ENCODE measurements at places on chromosomes 13 and 19.
A peak's percentile ranks its signal among the peaks of the same experiment; 100 is the strongest.

GRCh38 chr19:11050323-11051114 lies 38.7 kb upstream of the LDLR start:
- DNase-seq = no peak

GRCh38 chr13:94928127-94928775 lies 215.9 kb upstream of the SOX21 start:
- no peak for DNase-seq

DNA sequence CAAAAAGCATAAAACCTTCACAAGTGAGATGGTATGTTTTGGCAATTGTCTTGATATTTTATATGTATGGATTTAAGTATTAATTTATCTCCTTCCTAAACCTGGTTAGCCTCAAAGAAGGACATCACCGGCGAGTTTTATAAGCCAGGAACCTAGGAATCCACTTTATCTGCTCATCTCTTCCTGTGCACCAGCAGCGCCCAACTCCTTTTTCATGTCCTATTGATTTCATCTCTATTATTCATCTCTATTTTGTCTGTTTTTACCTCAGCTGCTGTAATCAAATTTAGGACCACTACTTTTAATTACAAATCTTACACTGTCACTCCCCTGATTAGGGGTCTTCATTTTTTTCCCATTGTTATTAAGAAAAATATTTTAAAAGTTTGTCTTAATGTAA lies 286.4 kb downstream of the DACH1 start:
- DNase-seq = no peak

DNA sequence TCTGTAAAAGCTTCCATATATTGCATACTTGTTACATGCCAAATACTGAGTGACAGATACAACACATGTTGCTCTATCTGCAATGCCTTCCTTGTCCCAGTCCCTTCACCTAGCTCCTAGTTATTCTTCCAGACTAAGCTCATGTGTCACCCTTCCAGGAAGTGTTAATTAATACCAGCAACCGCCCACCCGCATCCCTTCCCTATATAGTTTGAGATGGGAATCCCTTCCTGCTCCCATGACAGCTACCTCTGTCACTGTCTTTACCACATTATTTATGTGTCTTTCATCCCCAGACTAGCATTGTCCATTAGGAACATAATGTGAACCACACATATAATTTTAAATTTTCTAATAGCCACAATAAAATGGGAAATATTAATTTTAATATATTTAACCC lies 49.5 kb upstream of the FRY start:
- no peak for DNase-seq

DNA sequence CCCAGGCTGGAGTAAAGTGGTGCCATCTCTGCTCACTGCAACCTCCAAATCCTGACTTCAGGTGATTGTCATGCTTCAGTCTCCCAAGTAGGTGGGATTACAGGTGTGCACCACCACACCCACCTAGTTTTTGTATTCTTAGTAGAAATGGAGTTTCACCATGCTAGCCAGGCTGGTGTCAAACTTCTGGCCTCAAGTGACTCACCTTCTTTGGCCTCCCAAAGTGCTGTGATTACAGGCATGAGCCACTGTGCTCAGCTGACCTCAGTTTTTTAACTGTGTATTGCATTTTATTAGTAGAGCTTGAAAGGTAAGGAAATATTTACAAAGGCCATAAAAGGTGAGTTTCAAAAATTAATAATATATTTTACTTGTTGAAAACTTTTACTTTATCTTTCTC lies 2.3 kb downstream of the ZNF726 start:
- no peak for DNase-seq

GRCh38 chr13:112431734-112432133 lies 55.6 kb downstream of the SPACA7 start:
- DNase-seq = no peak

GRCh38 chr19:34431681-34432402 lies 3.7 kb downstream of the UBA2 start:
- no peak for DNase-seq

DNA sequence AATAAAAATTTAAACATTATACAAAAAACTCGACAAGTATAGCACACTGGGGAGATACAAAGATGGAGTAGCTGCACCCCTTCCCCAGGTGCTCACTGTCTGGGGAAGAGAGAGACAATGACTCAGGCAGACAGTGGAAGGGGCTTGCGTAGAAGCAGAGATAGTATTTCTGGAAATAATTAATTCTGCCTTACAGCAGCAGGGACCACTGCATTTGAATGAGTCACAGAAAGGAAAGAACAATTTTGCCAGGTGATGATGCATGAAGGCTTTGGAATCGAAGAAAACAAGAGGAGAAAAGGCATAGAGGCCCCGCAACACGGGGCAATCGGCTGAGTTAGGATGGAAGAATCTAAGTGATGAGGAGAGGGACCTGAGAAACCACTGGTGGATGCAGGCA lies 447.4 kb downstream of the EFNB2 start:
- no peak for DNase-seq

GRCh38 chr19:17234911-17235299 lies 8.9 kb downstream of the OCEL1 start:
- DNase-seq = peak; percentile 64

DNA sequence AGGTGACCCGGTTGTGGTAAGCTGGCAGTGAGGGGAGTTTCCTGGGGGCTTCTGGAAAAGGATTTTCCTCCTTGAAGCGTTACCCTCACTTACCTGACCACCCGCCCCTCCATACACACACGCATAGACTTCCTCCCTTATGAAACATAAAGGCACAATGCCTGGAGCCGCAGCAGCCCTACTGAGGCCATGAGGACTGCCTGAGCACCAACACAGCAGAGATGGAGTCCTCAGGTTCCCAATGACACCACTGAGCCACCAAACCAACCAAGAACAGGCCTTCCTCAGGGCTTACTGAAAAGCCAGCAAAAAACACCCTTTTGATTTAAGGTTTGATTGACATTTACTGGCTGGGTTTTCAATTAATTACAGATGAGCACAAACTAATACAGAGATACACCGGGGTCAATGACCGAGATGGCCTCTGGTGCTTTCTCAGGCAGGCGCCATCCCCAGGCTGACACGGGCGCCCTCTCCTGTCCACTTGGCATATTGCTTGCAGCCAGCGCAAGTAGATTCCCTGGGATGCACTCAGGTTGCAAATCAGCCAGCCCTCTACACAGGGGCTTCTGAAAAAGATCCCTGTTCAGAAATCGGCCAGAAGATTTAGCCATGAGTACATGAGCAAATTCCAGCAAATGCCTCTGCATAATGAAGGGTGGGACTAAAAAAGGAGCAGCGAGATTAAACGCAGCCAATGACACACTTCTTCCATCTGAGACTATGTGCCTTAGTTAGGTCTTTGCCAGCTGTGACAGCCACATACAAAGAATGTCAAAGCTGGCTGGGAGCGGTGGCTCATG lies 14.8 kb downstream of the OPA3 start:
- DNase-seq = no peak

GRCh38 chr13:27919934-27920676 lies at the start of gene PDX1:
Gene PDX1 (plus strand): TSS chr13:27920000. CDS start chr13:27920139, 139 bp downstream.
- no peak for DNase-seq

DNA sequence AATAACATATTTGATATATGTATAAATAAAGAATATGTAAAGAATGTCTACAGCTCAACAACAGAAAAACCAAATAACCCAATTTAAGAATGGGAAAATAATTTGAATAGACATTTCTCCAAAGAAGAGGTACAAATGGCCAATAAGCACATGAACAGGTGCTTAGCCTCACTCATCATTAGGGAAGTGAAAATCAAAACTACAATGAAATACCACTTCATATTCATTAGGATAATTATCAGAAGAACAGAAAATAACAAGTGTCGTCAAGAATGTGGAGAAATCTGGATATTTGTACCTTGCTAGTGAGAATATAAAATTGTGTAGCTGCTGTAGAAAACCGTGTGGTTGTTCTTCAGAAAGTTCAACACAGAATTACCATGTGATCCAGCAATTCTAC lies 8.4 kb upstream of the SUPT20H start:
- DNase-seq = no peak

GRCh38 chr13:99467764-99468163 lies 33.5 kb upstream of the TM9SF2 start:
- DNase-seq = no peak

DNA sequence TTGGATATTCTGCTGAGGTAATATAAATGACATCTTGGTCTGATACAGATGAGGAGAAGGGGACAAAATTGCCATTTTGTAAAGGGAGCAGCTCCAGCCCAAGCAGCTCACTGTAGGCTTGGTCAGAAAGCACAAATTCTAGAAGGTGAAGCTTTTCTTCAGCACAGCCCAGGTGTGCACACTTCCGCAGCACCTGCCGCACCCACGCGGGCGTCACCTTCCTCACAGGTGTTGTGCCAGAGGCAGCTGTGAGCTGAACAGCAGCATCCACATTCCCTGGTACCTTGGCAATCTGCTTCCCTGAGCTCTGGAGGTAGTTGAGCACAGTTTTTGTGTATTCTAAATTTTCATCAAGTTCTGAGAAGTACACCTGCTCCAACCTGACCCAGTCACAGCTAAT lies 79.0 kb downstream of the SACS start:
- no peak for DNase-seq

DNA sequence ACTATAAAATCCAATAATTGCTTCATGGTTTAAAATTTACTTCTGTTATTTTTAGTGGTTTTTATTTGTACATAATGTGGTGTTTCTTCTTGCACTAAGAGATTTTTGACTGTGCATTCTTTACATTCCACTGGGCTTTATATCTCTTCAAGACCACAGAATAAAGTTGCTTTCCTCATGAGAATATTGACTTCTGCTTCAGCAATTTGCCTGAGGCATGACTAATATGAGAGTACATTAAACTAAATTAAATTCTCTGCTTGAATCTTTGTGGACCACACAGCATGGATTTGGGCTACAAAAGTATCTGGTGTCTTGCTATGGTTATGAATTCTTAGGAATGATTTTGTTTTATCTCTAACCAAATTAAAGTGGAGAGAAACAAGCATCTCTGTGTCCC lies 1463.4 kb upstream of the PCDH20 start:
- DNase-seq = no peak

- DNase-seq = no peak
Observed at GRCh38 chr13:49185264-49185663, 34.9 kb upstream of the MLNR start.

DNA sequence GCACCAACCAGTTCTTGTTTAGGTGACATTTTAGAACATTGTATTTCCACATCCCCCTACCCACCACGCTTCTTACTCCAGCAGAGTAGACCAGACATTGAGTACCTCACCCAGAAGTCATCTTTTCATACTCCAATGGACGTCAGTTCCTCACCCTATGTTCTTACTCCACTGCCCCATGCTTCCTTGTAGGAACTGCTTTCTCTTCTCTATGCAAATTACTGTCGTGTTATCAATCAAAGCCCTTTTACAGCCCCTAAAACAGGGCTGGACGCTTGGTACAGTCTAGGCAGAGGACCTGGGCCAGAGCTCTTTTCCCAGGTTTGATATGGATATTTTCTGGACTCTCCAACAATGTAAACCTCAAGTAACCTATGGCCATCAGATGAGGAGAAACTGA lies 58.2 kb downstream of the USP12 start:
- DNase-seq = no peak

DNA sequence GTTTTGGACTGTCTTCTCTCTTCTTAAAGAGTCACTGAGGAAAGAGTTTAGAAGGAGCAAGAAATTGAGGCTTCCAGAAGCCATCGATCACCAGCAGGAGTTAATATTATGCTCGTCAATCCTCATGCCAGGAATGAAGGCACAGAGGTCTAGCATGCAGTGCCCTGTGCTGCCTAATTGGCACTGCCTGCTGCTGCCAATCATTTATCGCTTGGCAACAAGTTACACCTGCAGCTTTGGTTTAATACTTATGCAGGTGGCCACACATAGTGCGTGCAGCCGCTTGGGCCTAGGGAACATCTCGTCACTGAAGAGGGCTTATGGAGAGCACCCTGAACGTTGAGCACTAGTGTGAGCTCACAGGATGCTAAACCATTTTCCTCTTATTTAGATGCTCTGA lies 2.7 kb upstream of the SOX1 start:
- peak; percentile 96 for DNase-seq

GRCh38 chr19:54262066-54262465 lies 5.0 kb upstream of the LILRB5 start:
- DNase-seq = no peak

DNA sequence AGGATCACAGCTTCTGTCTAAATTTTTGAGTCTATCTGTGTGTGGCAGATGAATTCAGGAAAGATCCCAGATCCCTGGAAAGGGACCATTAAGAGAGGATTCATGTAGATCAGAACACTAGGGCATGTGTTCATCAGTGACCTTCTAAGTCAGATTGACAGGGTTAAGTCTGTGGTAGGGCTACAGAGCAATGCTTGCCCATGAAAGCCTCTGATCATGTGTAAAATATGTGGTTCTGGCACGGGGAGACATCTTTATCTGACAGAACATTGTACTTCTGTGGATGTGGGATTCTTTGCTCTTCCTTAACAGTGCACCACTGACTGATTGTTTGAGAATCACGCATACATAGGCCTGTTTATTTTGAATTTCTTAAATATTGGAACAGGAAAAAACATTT lies 42.9 kb downstream of the ZNF506 start:
- DNase-seq = no peak

- no peak for DNase-seq
Observed at GRCh38 chr13:59495299-59495698, 668.4 kb downstream of the DIAPH3 start.

GRCh38 chr13:79625517-79625916 lies 144.6 kb downstream of the NDFIP2 start:
- DNase-seq = no peak
